Placental pericyte (primary cell): ENCODE measurements at places on chromosomes 1 and 21. TPM values are rescaled to one million over a fixed set of nuclear protein-coding genes. Genes with fewer than 3 reads are reported as not detected.

CNKSR1 gene
- 0.22 TPM in 1 of 2 replicates, not detected in the other for total RNA-seq

FAAH gene
- total RNA-seq, result 0.72 and 0.88 TPM in 2 replicates

KCND3 gene
- total RNA-seq, result 0.14 and 0.22 TPM in 2 replicates

AADACL4 gene
- not detected in 2 replicates for total RNA-seq

MYOM3 gene
- 0.14 TPM in 1 of 2 replicates, not detected in the other for total RNA-seq

ALX3 gene
- not detected in 2 replicates for total RNA-seq

TRNP1 gene
- 8.8 and 51.4 TPM in 2 replicates for total RNA-seq
